C1 segment of cervical spinal cord (tissue), 14 donors: ENCODE measurements at places on chromosomes 16 and 17.

DNA sequence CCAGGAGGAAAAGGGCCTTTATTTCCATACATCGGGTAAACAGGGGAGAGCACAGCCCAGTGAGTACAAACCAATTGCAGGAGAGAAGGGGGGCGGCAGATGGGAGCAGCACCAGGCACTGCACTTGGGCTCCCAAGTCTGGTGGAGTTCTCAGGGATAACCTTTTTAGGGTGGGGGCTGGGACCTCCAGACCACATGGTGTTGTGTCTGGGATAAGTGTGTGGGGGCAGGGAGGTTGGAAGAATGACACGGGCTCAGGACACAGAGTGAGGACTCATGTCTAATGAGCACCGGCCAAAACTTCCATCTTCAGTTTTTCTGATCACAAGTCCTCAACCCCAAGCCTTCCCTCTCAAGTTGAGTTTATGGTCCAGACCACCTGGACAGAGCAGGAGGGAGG, 30.6 kb downstream of the PIPOX start:
- DNase-seq: no peak

DNA sequence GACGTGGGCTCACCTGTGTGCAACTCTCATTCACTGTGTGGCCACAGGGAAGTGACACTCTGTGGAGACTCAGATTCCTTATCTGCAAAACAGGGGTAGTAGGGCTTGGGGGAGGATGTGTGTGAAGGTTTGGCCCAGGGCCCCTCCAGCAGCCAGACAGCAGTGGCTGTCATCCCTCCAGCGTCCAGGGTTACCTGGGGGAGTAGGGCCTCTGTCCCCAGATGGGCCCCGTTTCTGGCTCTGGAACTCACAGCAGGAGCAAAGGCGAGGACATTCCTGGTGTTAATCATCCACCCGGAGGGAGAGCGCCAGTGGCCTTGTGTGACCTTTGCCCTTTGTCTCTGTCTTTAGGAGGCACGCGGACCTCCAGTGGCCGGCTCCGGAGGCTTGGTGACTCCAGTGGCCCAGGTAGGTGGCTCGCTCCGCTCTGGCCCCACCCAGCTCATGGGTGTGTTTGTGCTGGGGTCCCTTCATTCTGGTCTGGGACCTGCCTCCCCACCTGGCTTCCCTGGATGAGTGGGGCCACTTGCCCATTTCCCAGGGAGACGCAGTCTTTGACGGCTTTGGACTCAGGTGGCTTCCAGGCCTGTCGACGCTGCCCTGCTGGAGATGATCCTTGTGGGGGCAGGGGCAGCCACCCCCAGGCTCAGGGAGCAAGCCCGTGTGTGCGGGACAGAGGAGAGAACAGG, 166.2 kb downstream of the SEC14L1 start:
- DNase-seq: no peak

DNA sequence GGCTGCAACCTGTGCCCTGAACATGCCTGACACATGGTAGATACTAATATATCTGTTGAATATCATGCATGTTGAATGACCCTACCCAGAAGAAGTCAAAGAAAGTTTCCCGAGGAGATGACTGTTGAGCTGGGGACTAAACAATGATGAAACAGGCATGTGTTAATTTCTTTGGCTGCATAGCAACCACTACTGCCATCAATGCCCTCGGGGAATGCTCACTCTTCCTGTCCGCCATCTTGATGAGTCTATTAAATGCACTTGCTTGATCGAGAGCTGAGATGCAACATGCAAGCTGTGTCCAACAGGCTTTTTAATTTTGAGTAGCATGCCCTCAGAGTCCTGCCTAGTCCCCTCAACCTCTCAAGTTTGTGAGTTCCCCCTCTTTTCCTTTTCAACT, 31.3 kb downstream of the GRIN2A start:
- no peak for DNase-seq

DNA sequence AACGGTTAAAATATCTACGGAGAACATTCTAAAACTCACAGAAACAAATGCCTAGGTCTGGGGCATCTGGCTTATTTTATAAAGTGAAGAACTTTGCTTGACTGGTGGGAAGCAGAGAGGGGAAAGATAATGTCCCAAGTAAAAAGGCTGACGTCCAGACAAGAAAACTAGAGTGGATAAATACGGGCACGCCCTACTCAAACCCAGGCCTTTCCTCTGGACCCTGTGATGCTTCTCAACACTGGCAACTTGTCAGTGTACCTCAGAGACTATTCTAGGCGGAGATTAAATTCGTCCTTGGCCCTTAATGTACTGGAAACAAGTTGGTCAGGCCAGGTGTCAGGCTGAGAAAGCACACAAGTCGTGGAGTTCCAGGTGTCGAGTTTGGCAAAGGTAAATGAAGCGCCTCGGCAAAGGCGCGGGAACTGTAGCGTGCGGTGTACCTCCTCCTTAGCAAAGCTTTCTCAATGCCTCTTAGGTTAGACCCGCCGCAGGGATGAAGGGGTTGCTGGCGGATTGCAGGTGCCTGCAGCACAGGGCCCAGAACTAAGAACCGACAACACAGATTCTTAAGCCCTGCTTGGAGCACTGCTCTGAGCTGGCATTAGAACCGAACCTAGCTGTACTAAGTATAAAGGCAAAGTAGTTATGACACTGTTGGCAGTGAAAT, 668 bp upstream of the UNK start:
- DNase-seq: no peak

GRCh38 chr17:20092973-20093626, 83.9 kb downstream of the SPECC1 start:
- no peak for DNase-seq

DNA sequence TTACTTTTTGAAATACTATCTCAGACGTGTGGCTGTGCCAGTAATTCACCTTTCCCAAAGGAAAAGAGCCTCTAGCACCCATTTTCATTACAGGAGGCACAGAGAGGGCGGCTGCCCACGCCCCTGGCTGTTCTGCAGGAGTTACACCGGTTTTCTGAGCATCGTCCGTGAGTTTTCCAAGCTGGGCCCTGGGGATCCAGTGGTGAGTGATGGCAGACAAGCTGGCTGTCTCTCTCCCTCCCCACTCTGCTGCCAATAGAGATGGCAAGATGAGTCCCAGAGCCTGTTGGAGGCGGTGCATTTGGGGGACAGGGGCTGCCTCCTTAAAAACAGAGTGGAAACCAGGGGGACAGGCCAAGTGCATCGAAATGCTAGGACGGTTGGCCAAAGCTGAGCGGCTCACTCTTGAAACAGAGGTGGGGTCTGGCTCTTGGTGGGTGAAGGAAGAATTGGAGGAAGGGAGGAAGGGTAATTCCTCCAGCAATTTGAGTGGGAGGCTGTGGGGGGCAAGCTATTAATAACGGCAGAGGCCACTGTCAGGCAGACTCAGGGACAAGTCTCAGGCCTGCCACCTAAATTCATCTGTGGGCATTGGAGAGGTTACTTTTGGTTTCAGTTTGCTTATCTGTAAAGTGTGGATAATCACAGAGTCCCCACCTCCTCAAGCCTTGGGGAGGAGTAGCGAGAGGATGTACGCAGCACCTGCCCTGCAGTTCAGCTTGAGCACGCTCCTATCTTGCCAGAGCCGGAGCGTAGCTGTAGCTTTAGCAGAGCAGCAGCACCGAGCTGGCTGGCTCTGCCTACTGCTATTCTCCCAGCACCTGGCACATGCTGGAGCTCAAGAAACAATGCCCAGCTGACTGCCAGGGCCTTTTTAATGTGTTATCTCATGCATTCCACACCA, 7.5 kb upstream of the NOS2 start:
- no peak for DNase-seq
